ENCODE measurements at places on chromosomes 5 and 9. TPM values are rescaled to one million over a fixed set of nuclear protein-coding genes. Genes with fewer than 3 reads are reported as not detected.

The ADAMTS12 gene
- total RNA-seq = 3.0 TPM

The ELOVL7 gene
- total RNA-seq = 2.6 TPM

The ADGRV1 gene
- 28.8 TPM for total RNA-seq

The ITGA1 gene
- 2.6 TPM for total RNA-seq

The PRUNE2 gene
- 3.3 TPM for total RNA-seq

The BTNL3 gene
- not detected for total RNA-seq

The NOXA1 gene
- 0.78 TPM for total RNA-seq

The MED27 gene
- 22.3 TPM for total RNA-seq

The IL4 gene
- total RNA-seq = not detected

The PCDHGB1 gene
- not detected for total RNA-seq

The CAST gene
- 18.8 TPM for total RNA-seq

The UBQLN1 gene
- total RNA-seq = 126 TPM

The NACC2 gene
- 19.3 TPM for total RNA-seq
